T-helper 22 cell (primary cell): ENCODE measurements at places on chromosomes 16 and 17.

DNA sequence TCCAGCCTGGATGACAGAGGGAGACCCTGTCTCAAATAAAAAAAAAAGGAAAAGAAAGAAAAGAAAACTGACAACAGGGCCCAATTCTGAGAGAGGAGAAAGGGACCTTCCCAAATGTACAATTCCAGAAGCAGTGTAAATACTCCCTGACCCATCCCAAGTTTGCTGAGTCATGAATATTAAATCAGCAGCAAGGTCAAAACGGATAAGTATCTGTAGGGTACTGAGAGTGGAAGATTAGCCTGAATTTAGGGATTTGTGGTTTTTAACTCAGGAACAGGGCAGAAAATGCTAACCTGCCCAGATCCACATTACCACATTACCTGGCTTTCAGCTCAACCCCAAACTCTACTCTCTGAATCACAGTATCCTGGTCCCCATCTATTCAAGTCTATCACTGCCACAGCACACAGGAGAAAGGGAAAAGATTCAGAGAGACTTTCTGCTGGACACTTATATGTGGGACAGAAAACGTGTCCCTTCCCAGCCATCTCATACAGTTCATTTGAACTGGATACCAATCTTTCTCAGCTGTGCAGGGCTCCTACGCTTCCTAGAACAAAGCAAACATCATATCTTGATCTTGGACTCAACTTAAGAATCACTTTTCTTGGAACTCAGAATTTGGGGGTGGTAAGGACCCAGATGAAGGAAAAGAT is 2.9 kb downstream of the FXR2 start:
- no peak for DNase-seq

- no peak for DNase-seq
These were observed 153.3 kb downstream of the CDH11 start for GRCh38 chr16:64968539-64968938.

- no peak for DNase-seq
These were observed 9.9 kb downstream of the ENGASE start for GRCh38 chr17:79084291-79085153.

- no peak for DNase-seq
These were observed 12.3 kb upstream of the SPAG9 start for GRCh38 chr17:51132964-51133319.

DNA sequence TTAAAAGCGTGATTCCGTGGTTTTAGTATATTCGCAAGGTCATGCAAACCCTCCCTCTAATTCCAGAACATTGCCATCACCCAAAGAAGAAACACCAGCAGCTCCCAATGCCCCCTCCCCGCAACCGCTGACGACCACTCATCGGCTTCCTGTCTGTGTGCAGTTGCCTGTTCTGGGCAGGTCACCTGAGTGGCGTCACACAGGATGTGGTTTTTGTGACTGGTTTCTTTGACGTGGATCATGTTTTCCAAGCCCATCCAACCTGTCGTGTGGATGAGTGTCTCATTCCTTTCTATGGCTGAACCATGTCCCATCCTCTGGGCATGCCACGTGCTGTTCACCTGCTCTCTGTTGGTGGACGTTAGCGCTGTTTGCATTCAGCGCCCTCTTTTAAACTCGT is 8.2 kb upstream of the ATP2C2 start:
- DNase-seq: no peak

GRCh38 chr16:64962786-64963185 is 159.1 kb downstream of the CDH11 start:
- DNase-seq: no peak

DNA sequence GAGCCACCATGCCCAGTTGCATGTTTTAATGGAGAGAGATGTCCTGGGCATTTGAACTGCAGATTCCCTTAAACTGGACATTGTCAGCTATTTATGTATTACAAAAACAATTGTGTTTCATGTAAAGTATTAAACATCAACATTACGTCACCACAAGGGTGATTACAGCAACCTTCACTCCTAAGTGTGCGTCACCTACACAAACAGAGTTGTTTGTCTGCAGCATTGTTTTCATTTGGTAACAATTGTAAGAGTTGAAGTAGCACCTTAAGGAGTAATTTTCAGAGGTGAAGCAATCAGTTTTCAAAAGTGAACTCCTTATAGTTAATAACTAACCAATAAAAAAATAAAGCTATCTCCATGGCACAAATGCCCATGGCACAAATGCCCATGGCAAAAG is 271.4 kb downstream of the IRX3 start:
- no peak for DNase-seq

DNA sequence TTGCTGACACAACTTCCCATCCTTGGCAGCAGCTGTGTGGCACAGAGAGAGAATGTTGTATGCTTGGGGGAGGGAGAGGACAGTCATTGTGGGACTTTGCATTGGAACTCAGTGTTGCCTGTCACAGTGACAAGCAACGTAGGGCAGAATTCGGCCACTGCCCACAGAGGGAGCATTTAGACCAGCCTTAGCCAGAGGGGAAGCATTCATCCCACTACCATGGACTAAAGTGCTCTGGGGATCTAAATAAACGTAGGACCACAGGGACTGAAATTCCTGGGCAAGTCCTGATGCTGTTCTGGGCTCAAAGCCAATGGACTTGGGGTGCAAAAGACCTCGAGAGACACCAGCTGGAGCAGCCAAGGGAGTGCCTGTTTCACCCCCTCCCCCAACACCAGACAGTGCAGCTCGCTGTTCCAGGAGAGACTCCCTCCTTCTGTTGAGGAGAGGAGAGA is 44.9 kb downstream of the ABCA8 start:
- no peak for DNase-seq

DNA sequence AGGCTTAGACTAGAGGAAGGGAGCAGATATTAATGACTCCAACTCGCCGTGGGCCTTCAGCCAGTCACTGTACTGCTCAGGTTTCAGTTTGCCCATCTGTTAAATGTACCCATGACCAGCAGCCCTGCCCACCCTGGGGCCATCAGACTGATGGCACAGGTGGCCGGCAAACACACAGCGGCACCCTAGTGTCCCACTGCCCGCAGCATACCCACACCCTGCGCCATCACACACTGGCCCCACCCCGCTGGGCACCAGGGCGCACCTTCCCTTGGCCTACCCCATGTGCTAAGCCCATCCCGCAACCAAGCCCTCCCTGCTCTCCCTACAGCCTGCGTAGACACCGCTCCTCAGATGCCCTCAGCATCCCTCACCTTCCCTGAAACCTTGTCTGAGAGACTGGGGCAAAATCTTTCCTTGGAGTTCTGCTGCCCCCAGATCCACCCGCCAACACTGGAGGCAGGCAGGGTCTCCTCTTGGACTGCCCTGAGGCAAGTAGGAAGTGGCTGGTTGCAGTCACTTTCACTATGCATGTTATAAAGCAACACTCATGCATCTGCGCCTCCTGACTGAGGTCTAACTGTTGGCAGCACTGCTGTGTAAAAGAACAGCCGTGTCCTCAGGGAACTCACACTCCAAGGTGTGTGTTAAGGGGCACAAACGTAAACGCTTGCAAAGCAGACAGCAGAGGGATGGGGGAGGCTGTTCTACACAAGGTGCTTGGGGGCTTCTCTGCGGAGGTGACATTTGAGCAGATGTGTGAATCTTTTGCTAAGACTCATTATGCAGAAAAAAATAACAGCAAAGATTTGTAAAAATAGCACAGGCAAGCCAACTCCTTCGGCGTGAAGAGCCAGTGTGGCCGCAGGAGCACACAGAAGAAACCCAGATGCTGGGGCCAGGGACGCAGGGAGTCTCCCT is 6.7 kb upstream of the BCAR1 start:
- DNase-seq: no peak

- DNase-seq: no peak
These were observed 22.2 kb downstream of the CACNA1G start for GRCh38 chr17:50582741-50583140.

- no peak for DNase-seq
These were observed 62.6 kb downstream of the CPPED1 start for GRCh38 chr16:12740986-12741610.

GRCh38 chr17:75634754-75635609 is 1.7 kb downstream of the SMIM5 start:
- DNase-seq: no peak

DNA sequence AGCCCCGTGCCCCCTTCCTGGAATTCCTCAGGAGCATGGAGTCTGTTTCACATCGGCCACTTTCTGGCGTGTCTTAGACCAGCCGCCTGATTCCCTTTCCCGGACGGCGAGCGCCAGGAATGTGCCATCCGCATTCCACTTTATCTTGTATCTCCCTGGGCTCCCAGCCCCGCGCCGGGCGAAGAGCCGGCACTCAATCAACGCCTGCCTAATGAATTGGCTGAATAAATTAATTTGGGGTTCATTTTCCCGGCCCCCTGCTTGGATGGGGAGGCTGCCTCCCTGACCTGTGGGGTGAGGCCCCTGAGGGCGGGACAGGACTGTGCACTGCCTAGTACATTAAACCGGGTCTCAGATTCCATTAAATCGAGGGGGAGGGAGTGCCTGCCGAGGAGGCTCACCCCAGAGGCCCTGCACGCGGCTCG is 282.3 kb upstream of the TNRC6C start:
- DNase-seq: no peak
